ENCODE measurements at places on chromosomes 5 and 9.

GRCh38 chr5:82794876-82795275 is 282.3 kb downstream of the TMEM167A start:
- DNase-seq, result no peak

DNA sequence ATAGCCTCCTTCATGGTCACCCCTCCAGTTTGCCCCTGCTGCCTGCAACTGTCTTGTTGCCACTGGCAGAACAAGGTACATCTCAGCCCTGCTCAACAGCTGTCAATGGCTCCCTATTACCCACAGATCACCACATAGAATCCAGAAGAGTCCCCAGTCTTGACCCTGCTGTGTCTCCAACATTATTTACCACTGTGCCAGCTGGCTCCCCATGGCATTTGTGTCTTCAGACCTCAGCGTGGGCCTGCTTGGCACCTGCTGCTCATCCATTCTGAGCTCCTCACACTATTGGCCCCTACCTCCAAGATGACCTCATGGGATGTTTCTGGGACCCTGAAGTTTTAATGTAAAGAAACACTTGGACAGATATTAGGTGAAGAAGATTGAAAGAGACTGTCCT is 201.9 kb downstream of the HSPA4 start:
- no peak for DNase-seq

- DNase-seq, result no peak
Observed at GRCh38 chr9:89601306-89601705, 3.5 kb upstream of the GADD45G start.

- DNase-seq, result no peak
Observed at GRCh38 chr5:123874600-123875201, 362.7 kb downstream of the CSNK1G3 start.

- no peak for DNase-seq
Observed at GRCh38 chr5:145072889-145073288, 762.3 kb downstream of the PRELID2 start.

DNA sequence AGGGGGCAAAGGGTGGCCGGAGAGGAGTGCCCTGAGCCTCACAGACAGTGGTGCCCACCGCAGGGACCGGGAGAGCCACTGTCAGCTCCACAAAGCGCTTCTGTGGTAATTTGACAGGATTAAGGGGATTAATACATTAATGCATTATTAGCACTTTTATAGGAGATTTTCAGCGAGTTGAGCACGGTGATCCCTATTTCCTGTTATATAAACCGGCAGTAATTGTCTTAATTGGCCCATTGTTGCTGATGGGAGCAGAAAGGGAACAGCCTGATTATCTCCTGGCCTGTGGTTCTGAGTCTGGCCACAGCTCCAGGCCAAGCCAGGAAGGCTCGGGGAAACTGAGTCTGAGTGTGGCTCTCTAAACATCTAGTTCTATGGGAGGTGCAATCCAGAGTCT is 423.6 kb downstream of the CDK5RAP2 start:
- no peak for DNase-seq

DNA sequence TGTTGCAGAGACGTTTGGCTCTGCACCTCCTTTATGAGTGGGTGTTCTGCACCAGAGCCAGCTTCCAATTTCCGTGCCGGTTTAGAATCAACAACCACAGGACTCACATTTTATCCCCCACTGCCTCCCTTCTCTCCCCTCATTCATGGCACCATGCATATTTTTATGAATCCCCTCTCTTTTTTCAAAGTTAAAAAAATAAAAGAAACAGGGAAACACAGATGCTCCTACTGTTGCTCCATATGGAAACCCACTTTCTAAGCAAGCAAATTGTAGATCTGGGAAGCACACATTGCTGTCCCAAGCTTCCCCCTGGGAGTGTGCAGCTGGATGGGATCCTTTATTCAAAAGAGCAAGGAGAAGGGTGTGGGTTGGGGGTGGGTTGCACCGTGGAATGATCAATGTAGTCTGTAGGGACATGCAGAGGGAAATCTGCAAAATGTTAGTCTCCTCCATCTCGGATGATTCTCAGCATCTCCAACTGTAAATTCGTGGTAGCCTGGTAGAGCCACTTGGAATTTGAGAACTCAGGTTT is 410.0 kb upstream of the ADAMTSL1 start:
- DNase-seq, result no peak

- DNase-seq, result no peak
Observed at GRCh38 chr9:86043999-86044398, 55.4 kb downstream of the GOLM1 start.
